ENCODE measurements at places on chromosomes 6 and 20. TPM values are rescaled to one million over a fixed set of nuclear protein-coding genes. Genes with fewer than 3 reads are reported as not detected.

- DNase-seq = no peak
Measured at GRCh38 chr6:134132494-134133141, 80.2 kb upstream of the SLC2A12 start.

- no peak for DNase-seq
Measured at GRCh38 chr20:55200317-55200716, 724.9 kb downstream of the DOK5 start.

DEFB124 gene
- polyA plus RNA-seq = 0.76 TPM

- no peak for DNase-seq
Measured at GRCh38 chr6:3259491-3259958, 778 bp downstream of the PSMG4 start.

RAD21L1 gene
- polyA plus RNA-seq = not detected

GRCh38 chr6:15553736-15554294 is 109.0 kb downstream of the DTNBP1 start:
- DNase-seq = no peak

DNA sequence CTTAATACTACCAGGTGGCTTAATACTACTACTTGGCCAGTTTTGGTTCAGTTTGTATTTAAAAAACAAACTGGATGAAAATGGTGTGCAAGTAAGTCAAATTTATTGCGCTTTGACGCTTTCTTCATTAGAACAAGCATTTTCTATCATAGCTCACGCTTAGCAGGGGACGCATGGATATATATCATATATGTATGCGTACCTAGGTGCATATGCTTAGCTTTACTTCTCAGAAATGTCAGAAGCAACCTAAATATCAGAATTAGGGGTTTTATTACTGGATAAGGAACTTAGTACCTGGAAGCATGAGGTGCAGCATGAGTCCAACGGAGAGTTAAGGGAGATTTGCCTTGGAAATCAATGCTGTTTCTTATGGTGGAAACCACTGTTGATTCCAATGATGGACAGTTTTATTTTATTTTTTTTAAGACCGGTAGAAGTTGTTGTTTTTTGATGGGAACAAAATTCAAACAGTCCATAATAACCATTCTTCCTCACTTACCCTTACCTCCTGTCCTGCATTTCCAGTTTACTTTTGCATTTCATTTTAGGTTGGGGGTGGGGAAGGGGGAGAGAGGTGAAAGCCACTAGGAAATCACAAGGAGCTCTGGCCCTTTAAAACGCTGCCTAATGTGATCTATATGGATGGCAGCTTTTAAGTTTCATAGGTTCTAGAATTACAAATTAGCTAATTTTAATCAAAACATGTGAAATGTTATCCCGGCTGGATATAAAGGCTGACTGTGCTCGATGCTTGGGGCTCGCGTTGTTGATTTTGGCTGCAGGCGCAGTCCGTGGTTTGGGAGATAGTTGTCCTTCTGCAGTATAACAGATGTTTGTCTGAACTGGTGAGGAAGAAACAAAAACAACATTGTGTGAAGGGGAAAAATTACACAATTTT is 2.1 kb downstream of the SOBP start:
- peak; percentile 77 for DNase-seq

GRCh38 chr20:48965189-48965910 is 43.8 kb downstream of the ARFGEF2 start:
- no peak for DNase-seq

DNA sequence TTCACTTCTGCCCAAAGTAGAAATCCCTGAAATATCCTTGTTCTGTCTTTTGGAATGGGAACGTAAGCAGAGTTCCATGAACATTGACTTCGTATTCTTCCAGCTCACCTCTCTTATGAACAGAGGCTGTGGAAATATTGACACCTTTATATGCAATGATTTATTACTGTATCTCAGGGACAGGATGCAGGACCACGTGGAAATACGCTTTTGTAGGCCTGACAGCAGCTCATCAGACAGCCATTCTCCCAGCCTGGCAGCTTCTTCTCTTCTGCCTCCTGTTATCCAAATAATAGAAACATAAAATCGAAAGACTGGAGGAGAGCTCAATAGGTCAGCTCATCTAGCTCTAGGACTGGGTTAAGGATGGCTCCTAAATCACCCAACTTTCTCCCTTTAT is 106.2 kb upstream of the DTNBP1 start:
- no peak for DNase-seq

KCNG1 gene
- polyA plus RNA-seq = 0.11 TPM

HLA-DOA gene
- polyA plus RNA-seq = 0.78 TPM

FLOT1 gene
- 291 TPM for polyA plus RNA-seq
